ENCODE measurements at places on chromosomes 2 and 18. TPM values are rescaled to one million over a fixed set of nuclear protein-coding genes. Genes with fewer than 3 reads are reported as not detected.

The FSHR gene
- 0.20 TPM for total RNA-seq

The KIF1A gene
- total RNA-seq = 1.6 TPM

The AQP12A gene
- total RNA-seq = not detected

The CLHC1 gene
- total RNA-seq = 9.4 TPM

The ERCC3 gene
- total RNA-seq = 23.8 TPM

The CXCR4 gene
- 3.6 TPM for total RNA-seq

The ADD2 gene
- 1.8 TPM for total RNA-seq

The EFEMP1 gene
- total RNA-seq = 50.7 TPM

The CYTIP gene
- 1.2 TPM for total RNA-seq

The DOCK10 gene
- 2.3 TPM for total RNA-seq

The ZNF513 gene
- total RNA-seq = 6.5 TPM

The UGT1A4 gene
- not detected for total RNA-seq

The MEP1B gene
- not detected for total RNA-seq

The TNFAIP6 gene
- total RNA-seq = 2.4 TPM

The FIGLA gene
- total RNA-seq = not detected

The LONRF2 gene
- total RNA-seq = 17.5 TPM

The COL4A3 gene
- 4.5 TPM for total RNA-seq

The CHRNA1 gene
- not detected for total RNA-seq

The PROKR1 gene
- total RNA-seq = not detected

The ACTG2 gene
- total RNA-seq = 0.32 TPM

The STAT4 gene
- 0.57 TPM for total RNA-seq

The CAPG gene
- 6.1 TPM for total RNA-seq

The ZNF396 gene
- total RNA-seq = 0.62 TPM

The ST8SIA5 gene
- total RNA-seq = 5.4 TPM

The KCNF1 gene
- 0.17 TPM for total RNA-seq

The CDH19 gene
- total RNA-seq = 12.1 TPM

The MATN3 gene
- 0.32 TPM for total RNA-seq

The APOB gene
- 9.7 TPM for total RNA-seq

The AGXT gene
- total RNA-seq = 0.12 TPM

The CACNB4 gene
- 0.32 TPM for total RNA-seq

All from left ventricle myocardium superior (tissue), 1 donor.